ENCODE measurements at places on chromosomes 13 and 19.

DNA sequence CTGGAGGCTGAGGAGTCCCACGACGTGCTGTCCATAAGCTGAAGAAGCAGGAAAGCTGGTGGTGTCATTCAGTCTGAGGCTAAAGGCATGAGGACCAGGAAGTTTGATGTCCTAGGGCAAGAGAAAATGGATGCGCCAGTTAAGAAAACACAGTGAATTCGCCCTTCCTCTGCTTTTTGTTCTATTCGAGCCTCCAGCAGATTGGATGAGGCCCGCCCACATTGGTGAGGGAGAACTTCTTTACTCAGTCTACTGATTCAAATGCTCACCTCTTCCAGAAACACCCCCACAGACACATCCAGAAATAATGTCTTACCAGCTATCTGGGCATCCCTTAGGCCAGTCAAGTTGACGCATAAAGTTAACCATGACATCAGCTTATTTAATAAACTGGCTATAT is 7.5 kb upstream of the TTYH1 start:
- DNase-seq: no peak

GRCh38 chr13:40613192-40613818 is 53.1 kb downstream of the FOXO1 start:
- no peak for DNase-seq

DNA sequence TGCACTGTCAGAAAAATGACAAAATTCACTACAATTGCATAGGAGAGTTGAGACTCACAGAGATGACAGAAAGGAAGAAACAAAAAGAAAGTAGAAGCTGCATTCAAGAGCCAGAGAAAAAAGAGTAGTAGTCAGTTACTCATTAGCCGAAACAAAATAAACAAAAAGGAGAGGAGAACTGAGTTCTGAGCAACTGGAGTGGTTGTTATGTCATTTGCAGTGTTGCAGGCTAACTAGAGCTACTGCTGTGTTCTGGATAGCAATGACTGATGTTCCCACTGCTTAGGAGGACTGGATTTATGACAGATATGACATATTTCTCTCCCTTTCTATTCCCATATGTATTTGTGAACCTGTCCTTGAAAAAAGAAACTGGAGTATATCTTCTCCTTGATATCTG is 482.6 kb downstream of the RFC3 start:
- DNase-seq: no peak

- no peak for DNase-seq
Measured at GRCh38 chr13:25080773-25081172, 15.2 kb upstream of the PABPC3 start.

- DNase-seq: no peak
Measured at GRCh38 chr13:65746406-65746921, 1483.7 kb downstream of the PCDH9 start.

GRCh38 chr19:41599175-41599966 is 23.4 kb downstream of the CEACAM21 start:
- no peak for DNase-seq

GRCh38 chr13:71454509-71454908 is 412.5 kb downstream of the DACH1 start:
- DNase-seq: no peak

- DNase-seq: no peak
Measured at GRCh38 chr19:40394816-40395210, 4.8 kb upstream of the HIPK4 start.

GRCh38 chr13:36157480-36157879 is 26.3 kb upstream of the DCLK1 start:
- no peak for DNase-seq

- DNase-seq: no peak
Measured at GRCh38 chr13:65595916-65596315, 1634.2 kb downstream of the PCDH9 start.

DNA sequence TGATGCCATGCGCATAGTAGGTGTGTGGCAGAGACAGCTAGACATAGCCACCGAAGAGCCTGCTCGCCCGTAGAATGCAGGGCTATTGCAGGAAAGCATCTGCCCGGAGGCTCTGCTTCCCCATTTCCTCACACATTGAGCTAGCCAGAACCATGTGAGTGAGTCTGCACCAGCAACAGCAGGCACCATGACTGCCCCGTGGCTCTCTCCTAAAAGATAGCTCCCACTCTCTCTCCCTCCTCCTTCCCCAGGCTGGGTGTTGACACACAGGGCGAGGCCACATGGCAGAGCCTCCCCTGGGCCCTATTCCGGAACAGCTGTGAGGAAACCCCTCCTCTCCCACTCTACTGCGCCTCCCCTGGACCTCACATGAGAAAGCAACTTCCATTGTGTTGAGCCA is 52.3 kb upstream of the ATP12A start:
- no peak for DNase-seq

GRCh38 chr13:46554951-46555350 is 2.0 kb downstream of the LRCH1 start:
- DNase-seq: no peak

DNA sequence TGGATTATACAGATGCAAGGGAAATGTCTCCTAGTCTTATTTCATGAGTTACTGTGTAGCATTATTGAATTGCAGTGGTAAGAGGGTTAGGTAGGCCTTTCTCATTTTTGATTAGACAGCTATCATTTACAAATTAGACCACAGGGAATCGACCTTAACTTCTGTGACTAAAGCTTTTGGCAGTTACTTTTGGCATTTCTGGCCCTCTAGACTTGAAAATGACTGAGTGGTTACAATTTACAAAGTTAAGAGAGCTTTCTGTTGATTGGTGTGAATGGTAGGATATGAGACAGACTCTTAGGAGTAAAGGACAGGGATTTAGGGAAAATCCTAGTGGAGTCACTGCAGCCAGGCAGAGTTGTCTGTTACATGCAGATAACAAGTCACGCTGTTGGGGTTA is 86.1 kb downstream of the GGACT start:
- DNase-seq: no peak

GRCh38 chr13:43537124-43537523 is 249.6 kb downstream of the ENOX1 start:
- DNase-seq: no peak

DNA sequence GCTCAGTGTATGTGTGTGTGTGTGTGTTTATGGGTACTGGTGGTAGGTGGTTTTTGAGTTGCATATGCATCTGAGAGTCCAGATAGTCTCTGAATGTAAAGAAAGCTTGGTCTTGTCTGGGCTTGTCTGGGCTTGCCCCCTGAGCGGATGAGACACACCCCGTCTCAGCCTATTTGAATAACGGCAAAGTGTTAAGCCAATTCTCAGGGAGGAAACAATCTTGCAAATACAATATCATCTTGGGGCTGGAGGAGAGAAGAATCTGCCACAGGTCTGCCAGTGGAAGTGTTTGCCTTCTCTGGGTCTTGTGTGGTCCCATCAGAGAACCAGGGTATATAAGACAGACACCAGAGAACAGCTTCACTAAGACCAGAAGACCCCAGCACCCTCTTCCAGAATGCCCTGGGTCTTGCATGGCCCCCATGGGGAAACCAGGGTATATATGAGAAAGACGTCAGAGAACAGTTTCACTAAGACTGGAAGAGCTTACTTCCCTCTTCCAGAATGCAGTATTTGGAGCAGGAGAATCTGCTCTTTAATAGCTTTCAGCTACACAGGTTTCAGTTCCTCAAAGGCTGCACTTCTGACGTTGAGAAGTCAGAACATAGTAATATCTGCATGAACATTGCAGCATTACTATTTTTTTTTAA is 13.3 kb downstream of the CD70 start:
- DNase-seq: no peak

DNA sequence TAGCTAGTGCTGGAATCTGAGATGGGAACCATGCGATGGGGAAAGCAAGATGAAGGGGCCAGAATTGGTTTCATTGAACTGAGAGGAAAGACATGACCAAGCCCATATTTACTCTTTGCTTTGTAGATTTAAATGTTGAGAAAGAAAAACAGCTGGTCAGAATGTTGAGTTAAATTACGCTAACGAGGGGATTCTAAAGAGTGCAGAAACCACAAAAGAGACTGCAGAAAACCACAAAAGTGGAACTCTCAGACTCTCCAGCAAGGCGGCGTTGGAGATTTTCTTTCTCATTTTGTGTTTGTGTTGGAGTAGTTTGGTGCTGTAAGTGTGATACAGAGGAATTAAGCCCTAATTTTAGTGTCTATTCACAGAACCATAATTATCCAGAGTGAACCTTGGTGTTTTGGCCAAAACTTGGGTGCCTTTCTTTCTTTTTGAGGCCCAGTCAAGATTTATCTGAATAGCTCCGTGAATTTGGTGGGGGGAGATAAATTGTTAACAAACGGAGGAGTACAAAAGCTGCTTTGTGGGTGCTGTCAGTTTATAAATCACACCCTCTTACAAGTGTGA is 26.3 kb downstream of the SAE1 start:
- no peak for DNase-seq

GRCh38 chr19:47826800-47827199 is 5.1 kb downstream of the CRX start:
- DNase-seq: no peak

DNA sequence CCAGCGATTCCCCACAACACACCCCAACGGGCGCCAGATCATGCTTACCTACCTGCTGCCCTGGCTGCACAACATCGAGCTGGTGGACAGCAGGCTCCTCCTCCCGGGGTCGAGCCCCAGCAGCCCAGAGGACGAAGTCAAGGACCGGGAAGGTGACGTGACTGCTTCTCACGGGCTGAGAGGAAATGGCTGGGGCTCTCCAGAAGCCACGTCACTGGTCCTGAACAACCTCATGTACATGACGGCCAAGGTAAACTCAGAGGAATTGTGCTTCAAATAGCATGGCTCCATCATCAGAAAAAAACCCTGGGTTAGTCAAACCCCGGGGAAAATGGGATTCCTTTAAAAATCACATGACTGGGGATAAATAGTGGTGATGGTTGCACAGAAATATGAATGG is 106.3 kb downstream of the ZAR1L start:
- DNase-seq: no peak

DNA sequence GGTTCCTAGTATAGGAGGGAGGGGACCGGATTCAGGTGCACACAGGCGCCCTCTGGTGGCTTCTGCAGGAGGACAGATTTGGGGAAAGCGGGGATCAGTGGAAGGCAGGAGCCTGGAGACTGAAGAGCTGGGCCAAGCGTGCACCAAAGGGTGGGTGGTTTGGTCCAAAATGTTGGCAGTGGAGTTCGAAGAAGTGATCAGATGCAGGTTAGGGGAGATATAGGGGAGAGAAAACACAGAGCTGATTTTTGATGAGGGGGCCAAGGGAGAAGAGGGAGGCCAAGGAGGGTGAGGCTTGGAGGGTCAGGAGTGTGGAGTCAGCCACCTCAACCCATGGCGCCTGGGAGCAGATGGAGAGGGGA is 6.8 kb upstream of the CARM1 start:
- peak; percentile 84 for DNase-seq

- no peak for DNase-seq
Measured at GRCh38 chr19:4369109-4369887, 25.9 kb downstream of the MPND start.

DNA sequence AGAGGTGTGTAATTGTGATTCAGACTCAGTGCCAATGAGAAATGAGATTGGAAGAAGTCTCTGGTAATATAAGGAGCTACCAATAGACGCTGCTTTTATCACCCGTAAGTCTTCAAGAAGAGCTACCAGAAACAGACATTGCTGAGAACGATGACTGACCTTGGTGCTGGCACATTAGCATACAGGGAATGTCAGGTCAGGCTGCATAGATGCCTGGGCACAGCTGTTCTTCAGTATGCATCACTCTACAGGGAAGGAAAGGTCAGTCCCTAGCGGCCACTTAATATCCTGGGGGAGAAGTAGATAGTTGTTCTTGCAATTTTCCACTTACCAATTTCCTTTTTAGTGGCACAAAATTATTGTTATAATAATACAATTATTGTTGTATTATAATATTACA is 380.4 kb downstream of the PCDH9 start:
- no peak for DNase-seq

DNA sequence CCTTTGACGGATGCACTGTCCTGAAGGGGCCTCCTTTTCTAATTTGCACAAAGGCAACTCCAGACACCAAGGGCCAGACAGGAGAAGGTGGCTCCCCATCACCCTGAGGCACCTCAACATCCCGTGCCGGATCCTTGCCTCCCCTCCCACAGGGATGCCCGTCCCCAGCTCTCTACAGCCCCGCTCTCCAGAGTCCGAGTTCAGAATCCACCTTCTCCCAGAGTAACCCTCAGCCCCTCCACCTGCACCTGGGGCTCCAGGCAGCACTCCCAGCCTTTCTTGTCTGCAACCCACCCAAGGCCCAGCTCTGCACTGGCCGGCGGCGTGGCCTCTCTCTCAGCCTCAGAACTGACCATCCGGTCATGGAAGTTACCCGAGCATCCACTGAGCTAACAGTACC is 4.8 kb downstream of the NDUFB7 start:
- no peak for DNase-seq

DNA sequence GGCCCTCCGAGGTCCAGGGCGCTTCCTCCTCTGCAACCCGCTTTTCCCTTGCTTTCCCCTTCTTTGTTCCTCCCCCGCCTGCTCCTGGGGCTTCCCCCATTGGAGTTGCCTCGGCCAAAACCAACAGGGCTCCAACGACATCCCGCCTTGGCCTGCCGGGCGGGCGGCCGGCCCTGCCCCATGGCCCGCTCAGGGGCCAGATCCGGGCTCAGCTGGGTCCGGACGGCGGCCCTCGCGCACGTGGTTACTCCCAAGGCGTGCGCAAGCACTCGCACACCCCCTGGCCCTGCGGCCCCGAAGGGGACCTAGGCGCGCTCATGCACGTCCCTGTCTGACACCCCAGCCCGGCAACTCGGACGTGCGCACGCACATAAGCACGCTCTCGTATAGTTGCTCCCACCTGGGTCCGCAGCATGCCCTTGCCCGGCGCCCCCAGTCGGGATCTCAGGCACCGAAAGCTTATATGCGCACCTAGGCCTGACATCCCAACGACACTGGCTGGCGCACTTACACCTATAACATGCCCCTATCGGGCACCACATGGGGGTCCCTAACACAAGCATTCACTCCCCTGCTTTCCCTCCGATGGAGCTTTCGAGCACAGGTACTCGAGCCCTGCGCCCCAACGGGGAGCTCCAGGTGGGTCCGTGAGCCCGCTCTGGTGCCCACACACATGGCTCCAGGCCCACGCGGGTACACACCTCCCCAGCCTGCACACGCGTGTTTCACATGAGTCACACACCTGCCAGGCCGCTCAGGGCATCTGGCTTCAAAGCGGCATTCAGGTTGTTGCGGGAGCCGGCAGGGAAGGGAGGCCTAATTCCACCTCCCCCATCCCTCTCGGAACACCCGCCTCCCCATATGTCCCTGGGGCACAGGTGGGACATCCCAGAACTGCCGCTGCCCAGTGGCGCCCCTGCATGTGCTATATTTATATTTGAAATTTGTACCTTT is 15.0 kb downstream of the NFIX start:
- DNase-seq: peak; percentile 88

GRCh38 chr13:98189841-98190505 is 12.9 kb upstream of the RNF113B start:
- DNase-seq: no peak

DNA sequence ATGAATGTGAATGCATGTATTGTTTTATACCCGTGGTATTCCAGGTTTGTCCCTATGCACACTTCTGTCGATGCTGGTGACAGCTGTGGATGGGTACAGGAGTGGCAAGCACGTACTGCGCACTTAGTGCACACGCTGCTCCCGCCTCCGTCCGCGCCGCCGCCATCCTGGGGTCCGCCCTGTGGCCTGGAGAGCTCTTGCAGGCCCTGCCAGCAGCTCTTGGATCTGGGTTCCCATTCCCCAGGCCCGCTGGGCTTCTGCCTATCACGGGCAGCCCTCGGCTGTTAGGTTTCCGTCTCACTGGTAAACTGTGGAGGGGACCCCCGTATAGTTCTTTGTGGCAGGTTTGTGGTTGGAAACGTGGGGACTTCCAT is 4.0 kb downstream of the GNA11 start:
- DNase-seq: no peak

- DNase-seq: no peak
Measured at GRCh38 chr13:81488021-81488420, 1147.1 kb upstream of the SPRY2 start.
